ENCODE measurements at places on chromosomes 4 and X.

- no peak for DNase-seq
These were observed 1565.4 kb downstream of the PCDH18 start for GRCh38 chr4:135966936-135967335.

GRCh38 chr4:77036206-77036605 lies 39.6 kb downstream of the CCNI start:
- no peak for DNase-seq

DNA sequence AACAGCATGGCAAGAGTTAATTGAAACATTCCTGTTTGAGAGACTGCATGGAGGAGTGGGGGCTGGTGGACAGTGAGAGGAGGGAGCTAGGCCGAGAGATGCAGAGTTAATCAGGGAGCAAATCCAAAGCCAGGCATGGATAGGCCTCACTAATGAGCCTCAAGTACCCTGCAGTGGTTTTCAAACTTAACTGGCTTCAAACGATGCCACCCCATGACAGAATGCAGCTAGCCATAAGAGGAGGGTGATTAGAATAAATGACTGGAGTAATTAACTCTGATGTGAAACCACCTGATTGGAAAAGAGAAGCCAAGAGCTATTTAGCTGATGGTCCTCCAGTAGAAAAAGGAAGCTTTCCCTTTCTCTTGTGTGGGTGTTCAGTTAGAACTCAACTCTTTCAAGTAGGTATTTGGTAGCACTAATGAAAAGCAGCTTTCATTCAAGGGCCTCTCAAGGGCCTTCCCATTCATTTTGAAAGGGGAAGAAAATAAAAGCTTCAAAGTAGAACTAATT lies 215.4 kb upstream of the MAB21L2 start:
- no peak for DNase-seq

DNA sequence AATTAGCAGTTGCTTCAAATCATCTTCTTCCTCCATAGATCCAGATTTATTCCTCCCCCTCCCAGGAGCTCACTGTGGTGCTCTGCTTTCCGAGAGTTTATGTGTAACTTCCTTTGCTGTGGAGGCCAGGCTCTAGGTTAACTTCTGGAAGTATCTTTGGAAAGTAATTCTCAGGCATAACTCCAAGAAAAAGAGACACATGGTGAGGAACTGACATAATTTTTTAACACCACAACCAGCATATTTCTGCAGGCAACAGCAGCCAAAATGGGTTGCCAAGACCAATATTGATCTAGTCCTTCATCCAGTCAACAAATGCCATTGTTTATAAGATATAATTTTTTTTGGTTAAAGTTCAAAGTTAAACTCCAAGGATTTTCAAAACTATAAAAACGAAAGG lies 114.5 kb upstream of the RBPJ start:
- no peak for DNase-seq

GRCh38 chr4:148207068-148207467 lies 235.1 kb downstream of the NR3C2 start:
- no peak for DNase-seq

DNA sequence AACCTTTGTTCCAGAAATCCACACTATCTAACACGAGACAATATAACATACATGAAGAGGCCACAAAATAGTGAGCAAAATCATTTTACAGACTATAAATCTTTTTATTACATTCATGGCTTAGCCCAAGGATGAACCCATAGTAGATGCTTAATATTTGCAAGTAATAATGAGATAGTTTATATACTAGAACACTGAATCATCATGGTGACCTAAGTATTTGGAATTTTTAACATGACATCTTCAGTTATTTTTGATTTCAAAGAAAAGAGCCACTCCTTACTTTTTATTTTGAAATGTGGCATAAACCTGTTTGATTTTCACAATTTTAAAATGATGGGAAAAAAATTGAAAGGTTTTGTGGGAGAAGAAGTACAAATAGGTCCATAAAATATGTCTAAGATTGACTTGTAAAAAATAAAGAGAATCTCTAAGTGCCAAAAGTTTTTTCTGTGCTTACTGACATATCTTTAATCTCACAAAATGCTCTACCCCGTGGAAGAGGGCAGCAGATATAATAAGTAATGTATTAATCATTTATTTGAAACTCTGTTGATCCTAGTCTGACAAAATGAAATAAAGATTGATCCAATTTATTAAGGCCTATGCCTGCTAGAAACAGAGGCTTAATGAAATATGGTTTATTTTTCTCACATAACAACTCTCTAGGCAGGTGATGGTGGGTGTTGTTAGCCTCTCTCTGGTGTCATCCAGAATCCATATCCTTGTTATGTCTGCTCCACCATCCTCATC lies 224.5 kb upstream of the CENPE start:
- no peak for DNase-seq

GRCh38 chr4:4761128-4761982 lies 98.1 kb upstream of the MSX1 start:
- no peak for DNase-seq

GRCh38 chr4:33104273-33104672 lies 2384.1 kb downstream of the PCDH7 start:
- DNase-seq, result no peak

Data from SHP77 treated with DMSO at 0.1 percent for 48 hours (cell line).